Spleen (tissue), 13 donors: ENCODE measurements at places on chromosomes 16 and 17.

- H3K4me1 ChIP-seq = peaks cover 71% of the 10 kb centered on the region
- peak within 1 kb of the TSS; percentile 28 for H3K4me3 ChIP-seq
- no peaks in the 10 kb centered on the region for H3K27me3 ChIP-seq
- no peak within 1 kb of the TSS for H3K27ac ChIP-seq
- DNase-seq = no peak
These were observed at the start of gene FGF11 for GRCh38 chr17:7439462-7440112. Gene FGF11, plus strand, starts transcription at chr17:7439512. Its CDS starts 109 bp downstream, at chr17:7439621.

- H3K27me3 ChIP-seq = no peaks in the 10 kb centered on the region
- no peak for DNase-seq
- H3K27ac ChIP-seq = no peak overlapping the region
These were observed 10.1 kb upstream of the TEKT3 start for GRCh38 chr17:15351478-15351840.

GRCh38 chr17:2067048-2067561 is 12.2 kb downstream of the HIC1 start:
- peaks cover 82% of the 10 kb centered on the region for H3K36me3 ChIP-seq
- H3K27me3 ChIP-seq = no peaks in the 10 kb centered on the region
- no peak overlapping the region for H3K4me3 ChIP-seq
- DNase-seq = no peak
- H3K4me1 ChIP-seq = peaks cover 33% of the 10 kb centered on the region
- H3K27ac ChIP-seq = peak overlapping the region; percentile 47

GRCh38 chr16:87674419-87674818 is 72.1 kb downstream of the JPH3 start:
- no peak overlapping the region for H3K4me3 ChIP-seq
- H3K27me3 ChIP-seq = no peaks in the 10 kb centered on the region
- H3K36me3 ChIP-seq = no peaks in the 10 kb centered on the region

- peaks cover 7% of the 10 kb centered on the region for H3K4me1 ChIP-seq
- no peak overlapping the region for H3K27ac ChIP-seq
These were observed 227.4 kb downstream of the C16orf78 start for GRCh38 chr16:49600976-49601375.

DNA sequence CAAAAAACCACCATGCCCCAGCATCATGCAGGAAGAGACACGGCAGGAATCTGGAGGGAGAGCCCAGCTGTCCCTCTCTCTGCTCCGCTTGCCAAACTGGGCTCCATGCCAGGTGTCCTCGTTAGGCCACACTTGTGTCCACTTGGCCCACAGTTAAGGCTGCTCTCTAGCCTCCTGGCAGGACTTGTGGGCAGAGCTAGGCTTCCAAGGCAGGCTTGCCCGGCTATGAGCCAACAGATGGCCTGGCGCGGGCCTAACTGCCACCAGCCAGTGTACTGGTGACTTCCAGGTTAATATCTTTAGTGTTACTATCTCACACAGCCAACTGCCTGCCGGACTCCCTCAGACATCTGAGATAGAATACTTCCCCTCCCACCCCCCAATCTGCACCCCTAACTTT is 10.6 kb downstream of the ATP6V0D1 start:
- H3K27ac ChIP-seq = no peak overlapping the region
- H3K4me3 ChIP-seq = no peak overlapping the region
- H3K27me3 ChIP-seq = no peaks in the 10 kb centered on the region
- H3K4me1 ChIP-seq = peaks cover 43% of the 10 kb centered on the region

DNA sequence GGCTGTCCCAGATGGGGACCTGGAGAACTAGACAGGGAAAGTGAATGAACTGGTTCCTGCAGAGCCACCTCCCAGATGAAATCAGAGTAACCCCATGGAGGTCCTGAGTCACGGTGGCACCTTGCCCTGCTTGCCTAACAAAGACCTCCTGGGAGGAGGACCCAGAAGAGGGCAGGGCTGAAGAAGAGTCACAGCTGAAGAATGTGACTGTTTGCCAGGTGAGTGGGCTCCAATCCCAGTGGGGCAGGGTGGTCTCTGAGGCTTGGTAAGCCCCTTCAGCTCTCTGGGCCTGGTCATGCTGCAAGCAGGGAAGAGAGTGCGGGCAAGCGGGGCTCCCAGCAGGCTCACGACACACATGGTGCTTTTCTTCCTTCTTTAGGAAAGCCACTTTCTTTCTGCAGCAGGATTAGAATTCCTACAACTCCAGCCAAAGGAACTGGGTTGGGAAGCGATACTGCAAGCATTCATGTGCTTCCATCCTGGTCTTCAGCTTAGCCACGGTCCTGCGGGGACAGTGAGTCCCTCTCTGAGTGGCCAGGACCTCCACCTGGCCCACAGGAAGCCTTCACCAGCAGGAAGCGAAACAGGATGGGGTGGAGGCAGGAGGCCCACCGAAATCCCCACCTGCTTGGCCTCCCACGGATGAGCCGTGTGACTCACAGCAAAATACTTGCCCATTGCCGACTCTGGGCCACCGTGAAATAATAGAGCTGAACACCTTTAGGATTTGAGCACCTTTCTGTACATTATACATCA is 4.3 kb downstream of the C16orf74 start:
- peak overlapping the region; percentile 7 for H3K4me3 ChIP-seq
- no peak overlapping the region for H3K27ac ChIP-seq
- H3K36me3 ChIP-seq = no peaks in the 10 kb centered on the region
- H3K27me3 ChIP-seq = peaks cover 33% of the 10 kb centered on the region

DNA sequence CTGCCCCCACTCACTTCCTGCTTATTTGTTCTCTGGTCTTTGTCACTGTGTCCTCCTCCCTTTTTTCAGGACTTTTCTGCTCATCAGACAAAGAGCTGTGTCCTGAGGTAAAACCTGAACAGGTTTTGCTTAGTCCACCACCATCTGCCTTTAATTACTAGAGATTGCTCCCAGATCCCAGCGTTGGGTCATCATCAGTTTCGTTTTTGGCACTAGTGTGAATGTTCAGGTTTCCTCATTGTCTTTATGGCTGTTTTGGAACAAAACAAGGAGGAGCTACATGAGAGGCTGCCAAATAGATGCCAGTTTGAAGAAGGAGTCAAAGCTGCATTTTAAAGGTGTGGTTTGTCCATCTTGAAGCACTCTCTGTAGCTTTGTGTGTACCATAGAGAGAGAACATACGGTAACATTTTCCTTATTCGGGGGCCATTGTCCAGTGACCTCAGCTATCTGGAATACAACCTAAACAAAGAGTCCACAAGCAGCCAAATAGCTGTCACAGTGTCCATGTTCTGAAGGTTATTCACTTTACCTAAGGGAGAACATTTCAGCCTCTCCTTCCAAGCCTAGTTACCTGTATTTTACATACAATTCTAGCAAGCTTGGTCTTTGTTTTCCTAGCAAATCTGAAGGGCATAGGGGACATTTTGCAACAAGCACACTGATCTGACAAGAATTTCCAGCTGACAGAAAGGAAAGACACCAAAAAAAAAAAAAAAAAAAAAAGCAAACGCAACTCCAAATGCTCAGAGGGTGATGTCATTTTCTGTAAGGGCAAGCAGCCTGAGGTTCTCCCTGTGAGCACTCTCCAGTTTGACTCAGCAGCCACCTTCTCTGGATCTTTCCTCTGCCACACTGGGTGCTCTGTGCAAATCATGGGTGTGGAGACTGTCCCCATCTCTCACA is 196.1 kb downstream of the NTN1 start:
- H3K4me1 ChIP-seq = no peaks in the 10 kb centered on the region
- no peak overlapping the region for H3K27ac ChIP-seq
- no peak for DNase-seq
- H3K36me3 ChIP-seq = no peaks in the 10 kb centered on the region
- H3K27me3 ChIP-seq = peaks cover 4% of the 10 kb centered on the region
- H3K4me3 ChIP-seq = no peak overlapping the region

DNA sequence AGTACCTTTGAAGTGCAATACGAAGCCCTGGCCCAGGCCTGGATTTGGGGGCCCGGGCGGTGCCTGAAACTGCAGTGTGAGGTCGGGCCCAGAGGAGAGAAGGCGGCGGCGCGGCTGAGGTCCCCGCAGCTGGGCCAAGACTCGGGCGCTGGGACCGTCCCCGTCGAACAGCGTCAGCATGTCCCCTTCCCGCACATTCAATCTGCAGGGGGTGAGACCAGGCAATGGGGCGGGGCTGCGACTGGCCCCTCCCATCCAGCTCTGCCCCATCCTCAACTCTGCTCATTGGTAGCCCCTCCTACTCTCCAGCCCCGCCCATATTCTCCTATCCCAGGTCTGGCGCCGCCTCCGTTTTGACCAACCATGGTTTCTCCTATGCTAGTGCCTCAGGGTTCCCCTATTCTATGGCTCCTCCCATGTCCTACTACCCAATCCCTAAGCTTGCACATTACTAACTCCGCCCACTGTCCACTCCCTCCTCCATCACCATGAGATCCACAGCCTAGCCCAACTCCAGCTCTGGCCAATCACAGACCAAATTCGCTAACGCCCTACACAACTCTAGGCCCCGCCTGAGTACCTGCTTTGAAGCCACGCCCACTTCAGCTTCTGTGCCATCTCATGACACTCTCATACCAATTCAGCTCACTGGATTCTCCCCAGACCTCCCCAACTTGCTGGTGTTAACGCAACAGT is 14.4 kb upstream of the CDIPT start:
- H3K27me3 ChIP-seq = no peaks in the 10 kb centered on the region
- H3K4me3 ChIP-seq = no peak overlapping the region
- no peak overlapping the region for H3K27ac ChIP-seq
- H3K4me1 ChIP-seq = peaks cover 3% of the 10 kb centered on the region
- H3K36me3 ChIP-seq = no peaks in the 10 kb centered on the region

DNA sequence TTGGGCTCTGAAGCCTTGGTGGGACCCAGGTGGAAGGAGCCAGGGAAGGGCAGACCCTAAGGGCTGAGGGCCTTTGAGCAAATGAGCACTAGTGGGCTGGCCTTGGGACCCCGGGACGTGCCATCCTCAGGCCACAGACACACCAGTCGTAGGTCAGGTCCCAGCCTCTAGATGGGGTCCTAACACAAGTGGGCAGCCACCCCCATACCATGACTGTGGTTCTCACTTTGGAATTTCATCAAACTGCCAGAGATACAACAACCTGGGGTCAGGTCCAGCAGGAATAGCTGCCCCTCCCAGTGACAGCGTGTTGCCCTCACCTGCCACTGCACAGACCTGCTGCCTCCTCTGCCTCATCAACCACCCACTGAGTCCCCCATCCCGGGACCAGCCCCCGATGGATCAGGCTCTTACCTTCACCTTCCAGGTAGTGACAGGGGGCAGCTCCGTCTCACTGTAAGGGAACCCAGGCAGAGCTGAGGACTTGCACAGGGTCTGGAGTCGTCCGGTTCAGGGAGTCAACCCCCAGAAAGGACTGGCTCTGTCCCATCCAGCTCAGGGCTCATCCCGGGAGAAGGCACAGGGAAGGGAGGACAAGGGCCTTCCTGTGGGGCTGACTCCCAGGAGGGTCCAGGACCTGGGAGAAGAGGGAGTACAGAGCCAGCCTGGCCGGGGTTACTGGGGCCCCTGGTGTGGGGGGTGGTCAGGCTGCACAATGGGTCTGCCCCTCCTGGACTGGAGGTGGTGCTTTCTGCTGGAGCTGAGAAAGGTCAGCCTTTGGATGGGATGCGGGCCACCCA is 40.0 kb downstream of the LGALS9 start:
- no peaks in the 10 kb centered on the region for H3K27me3 ChIP-seq
- H3K4me1 ChIP-seq = no peaks in the 10 kb centered on the region
- H3K36me3 ChIP-seq = no peaks in the 10 kb centered on the region
- H3K27ac ChIP-seq = no peak overlapping the region
- peak; percentile 56 for DNase-seq

DNA sequence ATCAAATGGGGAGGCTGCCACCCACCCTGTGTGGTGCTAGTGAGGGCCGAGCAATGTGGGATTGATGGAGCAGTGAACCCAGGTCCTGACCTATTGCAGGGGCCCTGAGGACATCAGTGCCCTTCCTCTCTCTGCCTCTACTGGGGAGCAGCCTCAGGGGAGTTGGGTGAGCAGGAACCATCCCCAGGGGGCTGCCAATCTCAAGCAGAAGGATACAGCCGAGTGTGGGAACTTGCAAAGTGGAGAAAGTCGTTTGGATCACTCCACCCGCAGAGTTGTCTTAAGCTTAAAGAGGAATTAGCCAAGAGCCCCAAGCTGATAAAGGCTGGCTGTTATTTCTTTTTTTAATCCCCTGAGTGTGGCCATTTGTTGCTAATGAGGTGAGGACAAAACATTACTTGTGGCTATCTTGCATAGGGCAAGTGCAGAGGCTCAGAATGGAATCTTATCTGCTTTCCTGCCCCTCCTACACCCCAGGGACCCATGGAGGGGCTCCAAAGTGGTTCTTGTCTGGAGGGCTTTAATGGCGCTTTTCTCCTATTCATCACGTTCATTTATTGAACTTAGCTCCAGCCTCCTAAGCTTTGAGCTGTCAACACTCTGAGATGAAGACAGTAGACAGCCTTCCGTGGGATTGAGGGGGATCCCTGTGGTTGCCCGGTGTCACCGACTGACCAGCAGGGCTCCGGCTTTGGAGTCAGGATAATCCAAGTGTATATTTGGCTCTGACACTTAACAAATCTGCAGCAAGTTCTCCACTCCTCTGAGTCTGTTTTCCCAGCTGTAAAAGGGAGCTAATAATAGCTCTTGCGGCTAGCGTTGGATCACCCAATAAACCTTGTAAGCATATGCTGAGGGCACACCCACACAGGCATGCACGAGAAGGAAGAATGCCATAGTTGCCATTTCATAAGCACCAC is 45.1 kb downstream of the MYH11 start:
- no peak overlapping the region for H3K4me3 ChIP-seq
- no peaks in the 10 kb centered on the region for H3K36me3 ChIP-seq
- peak; percentile 27 for DNase-seq
- no peaks in the 10 kb centered on the region for H3K27me3 ChIP-seq

DNA sequence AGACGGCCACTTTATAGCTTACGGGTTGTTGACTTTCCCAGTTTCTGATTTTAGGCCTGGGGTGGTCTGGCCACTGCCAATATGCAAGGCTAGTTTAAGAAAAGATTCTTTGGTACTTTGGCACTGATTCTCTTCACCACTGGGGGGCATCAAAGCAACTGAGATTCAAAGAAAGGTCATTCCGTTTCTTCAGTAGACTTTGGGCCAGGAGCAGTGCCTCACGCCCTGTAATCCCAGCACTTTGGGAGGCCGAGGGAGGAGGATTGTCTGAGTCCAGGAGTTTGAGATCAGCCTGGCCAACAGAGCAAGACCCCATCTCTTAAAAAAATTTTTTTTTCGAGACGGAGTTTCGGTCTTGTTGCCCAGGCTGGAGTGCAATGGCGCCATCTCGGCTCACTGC is 53.0 kb downstream of the RPA1 start:
- no peaks in the 10 kb centered on the region for H3K27me3 ChIP-seq
- no peak for DNase-seq
- no peak overlapping the region for H3K4me3 ChIP-seq
- H3K4me1 ChIP-seq = no peaks in the 10 kb centered on the region
- H3K36me3 ChIP-seq = peaks cover 92% of the 10 kb centered on the region
